ELF-1 (cell line): ENCODE measurements at places on chromosomes 5 and 9.
A peak's percentile ranks its signal among the peaks of the same experiment; 100 is the strongest.

DNA sequence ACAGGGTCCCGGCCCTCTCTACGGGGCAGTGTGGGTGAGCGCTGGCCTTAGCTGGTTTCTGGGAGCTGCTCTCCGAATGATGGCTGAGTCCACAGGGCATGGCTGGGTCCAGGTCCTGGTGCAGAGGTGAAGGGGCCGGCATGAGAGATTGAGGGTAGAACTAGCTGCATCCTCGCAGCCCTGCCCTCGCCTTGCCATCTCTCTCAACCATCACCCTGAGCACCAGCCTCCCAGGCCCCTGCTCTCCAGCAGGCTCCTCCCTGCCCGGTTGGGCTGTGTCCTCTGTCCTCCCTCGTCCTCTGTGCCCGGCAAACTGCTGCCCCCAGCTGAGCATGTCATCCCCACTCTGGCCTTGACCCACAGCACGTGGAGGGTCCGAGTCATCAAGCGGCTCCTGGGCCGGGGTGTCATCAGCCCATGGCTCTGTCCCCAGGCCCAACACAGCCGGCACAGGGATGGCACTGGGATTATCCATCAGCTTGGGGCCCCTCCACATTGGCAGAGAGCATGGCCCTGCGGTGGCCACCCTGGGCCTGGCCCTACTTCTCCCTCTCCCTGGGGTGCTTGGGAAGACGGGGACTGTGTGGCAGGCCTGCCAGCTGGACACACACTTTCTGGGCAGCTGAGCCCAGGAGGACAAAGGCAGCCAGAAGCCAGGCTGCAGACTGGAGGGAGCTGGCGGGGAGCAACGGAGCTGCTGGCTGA, 8.4 kb downstream of the FLT4 start:
- no peak for DNase-seq

GRCh38 chr9:133478851-133479711, at the start of gene SLC2A6:
SLC2A6 (minus strand) TSS chr9:133479099; CDS start chr9:133479059, 40 bp downstream.
- peak; percentile 86 for DNase-seq

- DNase-seq: peak; percentile 24
Measured at GRCh38 chr5:67156976-67157583, 39.5 kb downstream of the CD180 start.

- no peak for DNase-seq
Measured at GRCh38 chr5:1324719-1325190, 20.1 kb downstream of the CLPTM1L start.

DNA sequence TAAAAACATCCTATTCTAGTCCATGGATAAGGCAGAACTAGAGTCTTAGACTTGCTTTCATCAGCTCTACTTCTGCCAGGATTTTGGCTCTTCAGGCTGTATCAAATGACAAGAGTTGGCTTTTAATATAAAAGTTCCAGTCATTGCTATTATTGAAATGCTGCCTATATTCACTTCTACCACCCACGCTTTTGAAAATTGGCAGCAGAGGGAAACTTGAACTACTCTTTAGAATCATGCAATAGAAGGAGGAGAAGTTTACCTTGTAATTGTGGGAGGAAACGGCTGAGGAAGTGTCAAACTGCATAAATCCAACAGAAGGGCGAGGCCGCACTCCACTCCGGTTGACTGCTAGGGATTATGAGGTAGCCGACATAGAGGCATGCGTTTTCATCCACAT, 122.6 kb upstream of the BASP1 start:
- DNase-seq: no peak

DNA sequence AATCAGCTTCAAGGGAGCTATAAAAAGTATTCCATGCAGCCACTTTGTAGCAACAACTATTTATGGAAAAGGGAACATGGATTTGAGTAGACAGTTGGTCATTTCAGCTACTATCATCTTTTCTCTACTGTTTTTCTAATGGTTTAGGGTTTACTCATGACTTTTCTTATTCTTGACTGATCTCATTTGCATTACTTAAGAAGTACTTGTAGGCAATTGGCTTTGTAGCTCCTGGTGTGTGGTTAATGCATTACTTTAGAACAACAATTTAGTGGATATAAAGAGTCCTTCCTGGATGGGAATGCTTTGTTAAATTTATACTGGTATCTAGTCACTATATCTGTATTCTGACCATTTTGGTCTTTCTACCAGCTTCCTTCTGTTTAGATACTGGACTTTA, 59.8 kb upstream of the NTRK2 start:
- no peak for DNase-seq
